Suppressor macrophage (primary cell): ENCODE measurements at places on chromosomes 3 and 15.

DNA sequence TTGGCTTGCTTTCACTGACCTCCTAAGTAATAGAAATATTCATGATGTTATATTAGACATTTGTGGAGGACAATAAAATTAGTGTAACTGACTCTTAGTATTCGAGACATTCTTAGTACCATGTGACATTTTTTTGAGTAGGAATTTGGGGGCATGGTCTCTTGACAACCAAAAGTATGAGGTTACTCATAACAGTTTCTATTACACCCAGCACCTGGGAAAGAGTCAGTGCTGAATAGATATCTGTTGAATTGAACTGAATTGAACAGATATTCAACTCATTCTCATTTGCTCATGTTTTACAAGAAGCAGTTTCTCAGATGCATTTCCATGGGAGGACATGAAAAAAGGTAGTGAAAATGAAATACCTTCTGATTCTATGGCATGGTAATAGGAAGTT, 84.4 kb downstream of the CMSS1 start:
- DNase-seq, result no peak

GRCh38 chr3:14204515-14205284, 26.1 kb downstream of the LSM3 start:
- peak; percentile 9 for DNase-seq

DNA sequence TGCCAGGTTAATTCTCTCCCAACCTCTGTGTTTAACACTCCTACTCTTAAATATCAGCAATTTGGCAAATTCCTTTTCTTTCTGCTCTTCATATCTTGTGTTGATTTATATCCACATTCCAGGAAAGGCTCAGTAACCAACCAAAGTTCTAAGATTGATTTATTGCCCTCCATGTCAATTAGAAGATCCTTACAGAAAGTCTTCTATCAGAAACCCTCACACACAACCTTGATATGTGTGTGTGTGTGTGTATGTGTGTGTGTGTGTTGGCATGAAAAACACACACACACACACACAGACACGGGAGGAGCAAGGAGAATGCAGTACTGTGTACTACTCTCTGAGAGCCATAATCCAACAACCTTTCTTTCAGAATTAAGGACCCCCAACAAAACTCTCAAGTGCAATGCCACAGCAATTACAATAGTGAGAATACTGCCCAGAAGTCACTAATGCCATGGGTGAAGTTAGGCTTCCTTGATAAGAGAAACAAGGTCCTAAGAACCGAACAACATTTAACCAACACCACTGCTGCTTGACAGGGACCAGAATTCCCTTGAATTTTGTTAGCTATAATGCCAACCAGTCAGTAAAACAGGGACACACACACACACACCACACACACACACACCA, 1.1 kb downstream of the LSAMP start:
- DNase-seq, result no peak

DNA sequence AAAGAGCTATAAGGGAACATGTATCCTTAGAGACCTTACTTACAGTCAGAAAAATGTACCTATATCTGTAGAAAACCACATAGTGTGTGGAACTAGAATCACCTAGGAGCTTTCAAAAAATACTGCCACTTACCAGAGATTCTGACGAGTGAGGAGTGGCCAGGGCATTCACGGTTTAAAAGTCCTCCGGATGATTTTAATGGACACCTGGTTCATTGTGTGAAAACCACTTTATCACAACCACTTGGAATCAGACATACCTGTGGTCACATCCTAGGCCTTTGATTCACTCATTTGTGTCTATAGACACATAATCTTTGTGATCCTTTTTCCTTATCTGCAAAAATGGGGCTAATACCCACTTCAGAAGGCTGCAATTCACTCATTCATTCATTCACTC, 159.8 kb downstream of the MBNL1 start:
- DNase-seq, result no peak

GRCh38 chr15:52783191-52783829, 6.8 kb downstream of the ONECUT1 start:
- peak; percentile 45 for DNase-seq

- peak; percentile 51 for DNase-seq
Measured at GRCh38 chr3:188792793-188793192, 379.0 kb upstream of the TPRG1 start.

GRCh38 chr15:94352636-94353487, 121.5 kb downstream of the MCTP2 start:
- DNase-seq, result no peak

- no peak for DNase-seq
Measured at GRCh38 chr15:83303535-83303934, 19.1 kb upstream of the BNC1 start.

GRCh38 chr3:37054370-37054769, 61.1 kb downstream of the MLH1 start:
- no peak for DNase-seq

GRCh38 chr15:39239562-39239961, 341.3 kb upstream of the THBS1 start:
- DNase-seq, result no peak

DNA sequence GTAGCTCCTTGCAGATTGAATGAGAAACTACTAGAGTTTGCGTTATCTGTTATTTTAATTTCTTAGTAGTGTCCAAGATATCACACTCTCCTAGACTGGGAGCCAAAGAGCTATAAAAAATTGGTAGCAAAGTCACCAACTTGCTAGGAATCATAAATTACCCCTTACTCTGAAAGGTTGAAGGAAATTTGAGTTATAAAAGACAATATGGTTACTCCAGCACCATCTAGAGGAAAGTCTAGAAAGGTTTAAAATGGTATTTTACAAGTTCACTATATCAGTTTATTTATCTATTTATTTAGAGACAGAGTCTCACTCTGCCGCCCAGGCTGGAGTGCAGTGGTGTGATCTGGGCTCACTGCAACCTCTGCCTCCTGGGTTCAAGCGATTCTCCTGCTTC, 121.6 kb downstream of the RBPMS2 start:
- DNase-seq, result no peak

- no peak for DNase-seq
Measured at GRCh38 chr3:107929088-107929487, 161.7 kb downstream of the CD47 start.

- DNase-seq, result no peak
Measured at GRCh38 chr3:151946606-151947005, 73.2 kb downstream of the SUCNR1 start.

GRCh38 chr3:73018790-73019441, 22.3 kb downstream of the PPP4R2 start:
- no peak for DNase-seq

DNA sequence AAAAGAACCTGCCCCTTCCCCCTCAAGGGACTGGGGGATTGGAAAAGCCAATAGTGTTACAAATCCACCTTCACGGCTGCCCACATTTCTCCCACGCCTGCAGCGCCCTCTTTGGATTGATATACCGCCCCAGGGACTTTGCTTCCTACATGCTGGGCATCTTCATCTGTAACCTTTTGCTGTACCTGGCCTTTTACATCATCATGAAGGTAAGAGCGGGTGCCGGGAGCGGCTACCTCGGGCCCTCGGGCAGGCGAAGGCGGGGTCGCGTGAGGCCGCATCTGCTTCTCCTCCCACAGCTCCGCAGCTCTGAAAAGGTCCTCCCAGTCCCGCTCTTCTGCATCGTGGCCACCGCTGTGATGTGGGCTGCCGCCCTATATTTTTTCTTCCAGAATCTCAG, 73.1 kb downstream of the USF3 start:
- no peak for DNase-seq

DNA sequence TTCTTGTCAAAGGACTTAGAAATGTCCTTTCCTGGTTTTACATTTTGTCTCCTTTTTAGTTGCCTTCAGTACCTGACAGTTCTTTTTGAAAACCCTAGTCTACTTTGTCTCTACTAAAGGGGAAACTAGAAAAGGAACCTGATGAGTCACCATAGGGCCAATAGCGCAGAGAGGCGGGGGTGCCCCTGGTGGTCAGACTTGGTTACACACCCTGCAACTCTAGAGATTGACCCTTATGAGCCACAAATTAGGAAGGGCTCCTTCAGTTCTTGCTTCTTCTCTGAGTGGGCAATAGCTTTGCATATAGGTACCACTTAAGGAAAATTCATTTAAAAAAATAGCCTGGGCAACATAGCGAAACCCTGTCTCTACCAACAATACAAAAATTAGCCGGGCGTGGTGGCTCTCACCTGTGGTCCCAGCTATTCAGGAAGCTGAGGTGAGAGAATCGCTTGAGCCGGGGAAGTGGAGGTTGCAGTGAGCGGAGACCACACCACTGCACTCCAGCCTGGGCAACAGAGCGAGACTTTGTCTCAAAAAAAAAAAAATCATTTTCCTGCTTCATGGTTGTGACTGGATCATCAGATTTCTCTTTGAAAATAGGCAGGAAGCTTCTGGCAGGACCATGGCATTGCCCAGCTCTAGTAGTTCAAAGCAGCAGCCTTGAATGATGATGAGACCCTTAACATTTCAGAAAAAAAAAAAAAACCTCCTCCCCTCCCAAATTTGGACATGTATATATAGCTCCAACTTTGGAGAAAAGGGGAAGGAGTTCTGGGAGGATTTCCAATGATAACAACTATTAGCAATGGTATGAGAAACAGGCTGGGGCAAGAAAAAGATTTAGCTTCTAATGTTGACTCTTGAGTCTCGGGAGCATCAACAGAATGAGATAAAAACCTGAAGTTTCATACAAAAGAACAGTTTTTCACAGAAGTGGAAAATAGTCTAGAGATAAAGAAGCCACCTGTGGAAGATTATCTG, 45.2 kb upstream of the RASA2 start:
- DNase-seq, result peak; percentile 92
